LHCN-M2 (cell line): ENCODE measurements at places on chromosomes 11 and 22. TPM values are rescaled to one million over a fixed set of nuclear protein-coding genes. Genes with fewer than 3 reads are reported as not detected.

DNA sequence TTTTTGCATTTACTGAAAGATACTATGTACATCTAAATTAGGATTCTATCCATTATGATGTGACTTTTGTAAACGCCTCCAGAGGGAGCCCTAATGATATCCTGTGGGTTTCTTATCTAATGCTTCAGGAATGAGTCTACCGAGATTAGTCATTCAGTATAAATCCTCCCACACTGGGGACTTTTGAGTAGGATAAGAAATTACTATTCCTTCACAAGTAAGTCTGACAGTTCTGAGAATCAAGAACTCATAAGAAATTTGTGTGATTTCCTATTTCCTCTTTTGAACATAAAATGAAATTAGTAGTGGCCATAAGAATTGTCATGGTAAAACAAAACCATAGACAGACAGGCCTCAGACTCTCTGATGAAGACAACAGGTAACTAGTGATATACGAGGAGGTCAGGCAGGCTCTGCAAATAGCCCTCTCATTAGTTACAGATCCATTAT, 10.0 kb upstream of the OR5M1 start:
- DNase-seq: peak; percentile 32

GRCh38 chr11:13222285-13222684, 55.3 kb upstream of the BMAL1 start:
- no peak for DNase-seq

- DNase-seq: peak; percentile 34
Measured at GRCh38 chr11:78784321-78785061, 209.8 kb upstream of the NARS2 start.

DNA sequence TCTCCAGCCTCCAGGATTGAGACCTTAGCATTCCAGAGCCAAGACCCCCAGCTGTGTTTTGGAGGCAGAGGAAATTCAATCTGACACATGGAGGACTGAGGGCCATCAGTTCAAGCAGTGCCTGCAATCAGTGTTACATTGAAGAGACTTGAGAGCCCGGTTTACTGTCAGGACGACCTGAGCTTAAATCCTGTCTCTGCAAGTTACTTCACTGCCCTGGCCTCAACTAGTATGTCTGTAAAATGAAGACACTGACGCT, 35.1 kb downstream of the TRIM29 start:
- DNase-seq: no peak

- DNase-seq: no peak
Measured at GRCh38 chr11:130208241-130209127, 48.9 kb downstream of the ST14 start.

- no peak for DNase-seq
Measured at GRCh38 chr11:63862923-63863322, 24.0 kb downstream of the MARK2 start.

DNA sequence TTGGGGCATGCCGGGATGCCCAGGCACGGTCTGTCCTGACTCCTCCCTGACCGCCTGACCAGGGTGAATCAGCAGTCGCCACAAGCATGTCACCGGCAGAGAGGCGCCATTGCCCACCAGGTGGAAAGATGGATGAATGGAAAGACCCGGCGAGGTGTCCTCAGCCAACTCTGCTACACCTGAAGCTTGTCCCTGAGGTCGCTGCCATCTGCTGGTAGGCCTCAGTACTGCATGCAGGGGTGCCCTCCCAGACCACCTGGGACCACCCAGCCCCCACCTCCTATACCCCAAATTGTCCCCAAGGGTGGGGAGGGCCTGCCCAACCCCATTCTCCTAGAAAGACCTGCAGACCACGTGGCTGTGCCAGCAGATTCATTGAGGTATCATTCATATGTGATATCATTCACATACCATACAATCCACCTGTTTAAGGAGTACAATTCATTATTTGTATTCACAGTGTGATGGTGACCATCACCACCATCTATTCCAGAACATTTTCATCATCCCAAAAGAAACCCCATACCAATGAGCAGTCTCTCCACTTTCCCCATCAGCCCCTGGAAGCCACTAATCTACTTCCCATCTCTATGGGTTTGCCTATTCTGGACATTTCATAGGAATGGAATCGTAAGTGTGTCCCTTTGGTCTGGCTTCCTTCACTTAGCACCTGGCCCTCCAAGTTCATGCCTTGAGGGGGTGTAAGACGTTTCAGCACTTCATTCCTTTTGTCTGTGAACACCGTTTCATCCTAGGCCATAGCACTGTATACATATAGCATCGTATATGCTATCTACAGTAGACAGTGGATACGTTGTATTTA, 17.5 kb downstream of the FGF3 start:
- no peak for DNase-seq

DNA sequence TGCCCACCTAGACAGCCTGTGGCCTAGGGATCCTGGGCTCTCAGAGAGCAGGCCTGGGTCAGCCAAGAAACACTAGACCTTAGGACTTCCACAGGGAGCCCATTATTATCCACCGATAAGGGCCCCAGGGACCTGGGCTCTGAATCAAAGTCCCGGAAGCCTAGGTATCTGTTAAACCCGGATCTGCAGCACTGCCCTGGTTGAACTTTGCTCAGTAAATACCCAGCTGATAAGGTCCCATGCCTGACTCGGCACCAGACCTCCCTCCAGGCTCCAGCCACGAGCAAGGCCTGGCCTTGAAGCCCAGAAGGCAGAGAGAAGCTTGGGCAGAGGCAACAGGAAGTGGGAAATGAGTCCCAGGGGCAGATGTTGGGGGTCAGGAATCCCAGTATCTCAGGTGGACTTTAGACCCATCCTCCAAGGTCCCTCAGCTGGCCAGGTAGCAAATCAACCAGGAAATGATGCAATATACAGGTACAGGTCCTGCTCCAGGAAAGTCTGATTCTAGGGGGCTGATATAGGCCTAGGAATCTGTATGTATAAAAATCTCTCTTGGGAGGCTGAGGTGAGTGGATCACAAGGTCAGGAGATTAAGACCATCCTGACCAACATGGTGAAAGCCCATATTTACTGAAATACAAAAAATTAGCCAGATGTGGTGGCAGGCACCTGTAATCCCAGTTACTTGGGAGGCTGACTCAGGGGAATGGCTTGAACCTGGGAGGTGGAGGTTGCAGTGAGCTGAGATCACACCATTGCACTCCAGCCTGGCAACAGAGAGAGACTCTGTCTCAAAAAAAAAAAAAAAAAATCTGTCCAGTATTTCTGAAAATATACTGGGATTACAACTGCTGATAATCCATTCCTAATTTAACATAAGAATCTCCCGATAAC, 18.7 kb downstream of the POU2AF1 start:
- no peak for DNase-seq

DNA sequence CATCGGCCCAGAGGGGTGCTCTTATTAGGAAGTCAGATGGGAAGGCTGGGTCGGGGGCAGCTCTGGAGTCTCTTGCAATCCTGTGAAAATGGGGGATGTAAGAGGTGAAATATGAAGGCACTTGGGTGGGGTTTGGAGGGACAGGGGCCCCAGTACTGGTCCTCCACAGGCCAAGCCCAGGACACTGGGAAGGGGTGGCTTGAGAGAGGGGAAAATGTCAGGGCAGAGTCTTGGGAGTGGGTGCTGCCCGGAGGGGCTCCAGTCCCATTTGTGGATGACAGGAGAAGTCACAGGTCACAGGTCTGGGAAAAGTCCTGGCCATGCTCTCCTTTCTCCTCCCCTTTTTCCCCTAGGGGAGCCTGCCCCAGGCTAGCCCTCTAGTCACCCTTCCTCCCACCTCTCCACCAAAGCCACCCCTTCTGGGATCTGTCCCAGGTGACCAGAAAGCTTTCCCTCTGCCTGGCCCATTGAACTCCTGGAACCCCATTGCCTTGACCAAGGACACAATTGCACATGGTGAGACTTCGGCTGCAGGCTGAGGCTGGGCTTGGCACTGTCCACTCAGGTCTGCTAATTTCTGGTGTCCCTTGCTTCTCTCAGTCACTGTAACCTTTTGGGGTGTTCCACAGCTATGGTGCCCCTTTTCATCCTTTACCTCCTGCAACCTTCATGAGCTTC, 1465.0 kb downstream of the TBC1D22A start:
- DNase-seq: no peak

- no peak for DNase-seq
Measured at GRCh38 chr22:19965771-19966709, 24.4 kb upstream of the TXNRD2 start.

DNA sequence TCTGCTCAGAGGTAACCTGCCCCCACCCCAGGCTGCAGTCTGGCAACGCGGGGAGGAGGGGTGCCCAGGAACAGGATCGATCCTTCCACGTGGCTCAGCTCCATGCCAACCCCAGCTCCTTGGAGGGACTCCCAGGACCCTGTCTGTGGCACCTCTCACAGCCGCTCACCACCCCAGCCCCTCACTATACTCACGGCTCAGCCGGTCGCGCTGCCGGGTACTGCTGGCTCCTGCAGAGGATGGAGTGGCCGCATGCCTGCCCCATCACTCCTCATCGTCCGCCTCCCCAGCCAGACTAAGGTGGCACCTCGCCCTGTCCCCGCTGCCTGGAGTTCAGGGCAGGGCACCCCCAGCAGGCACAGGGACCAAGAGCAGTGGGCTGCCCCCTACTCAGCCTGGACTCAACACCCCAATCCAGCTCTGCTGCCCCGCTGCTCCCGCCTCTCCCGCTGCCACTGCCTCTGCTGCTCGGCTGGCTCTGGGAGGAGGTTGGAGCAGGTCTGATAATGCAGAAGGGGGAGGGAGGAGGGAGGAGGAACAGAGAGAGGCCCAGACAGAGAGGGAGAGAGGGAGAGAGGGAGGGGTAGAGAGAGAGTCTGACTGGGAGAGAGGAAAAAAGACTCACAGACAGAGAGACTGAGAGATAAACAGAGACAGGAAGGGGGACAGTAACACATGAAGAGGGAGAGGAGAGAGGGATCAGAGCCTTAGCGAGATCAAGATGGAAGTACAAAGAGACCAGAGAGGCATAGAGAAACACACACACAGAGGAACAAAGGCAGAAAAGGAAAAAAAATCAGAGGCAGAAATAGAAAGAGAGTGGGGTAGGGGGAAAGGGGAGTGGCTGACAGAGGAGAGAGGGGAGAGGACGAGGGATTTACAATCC, at the start of gene PDE2A:
Gene PDE2A (minus strand): TSS at position 480 of the 886 bp plus-strand sequence. CDS start 215 bp downstream, at position 265.
- no peak for DNase-seq

DNA sequence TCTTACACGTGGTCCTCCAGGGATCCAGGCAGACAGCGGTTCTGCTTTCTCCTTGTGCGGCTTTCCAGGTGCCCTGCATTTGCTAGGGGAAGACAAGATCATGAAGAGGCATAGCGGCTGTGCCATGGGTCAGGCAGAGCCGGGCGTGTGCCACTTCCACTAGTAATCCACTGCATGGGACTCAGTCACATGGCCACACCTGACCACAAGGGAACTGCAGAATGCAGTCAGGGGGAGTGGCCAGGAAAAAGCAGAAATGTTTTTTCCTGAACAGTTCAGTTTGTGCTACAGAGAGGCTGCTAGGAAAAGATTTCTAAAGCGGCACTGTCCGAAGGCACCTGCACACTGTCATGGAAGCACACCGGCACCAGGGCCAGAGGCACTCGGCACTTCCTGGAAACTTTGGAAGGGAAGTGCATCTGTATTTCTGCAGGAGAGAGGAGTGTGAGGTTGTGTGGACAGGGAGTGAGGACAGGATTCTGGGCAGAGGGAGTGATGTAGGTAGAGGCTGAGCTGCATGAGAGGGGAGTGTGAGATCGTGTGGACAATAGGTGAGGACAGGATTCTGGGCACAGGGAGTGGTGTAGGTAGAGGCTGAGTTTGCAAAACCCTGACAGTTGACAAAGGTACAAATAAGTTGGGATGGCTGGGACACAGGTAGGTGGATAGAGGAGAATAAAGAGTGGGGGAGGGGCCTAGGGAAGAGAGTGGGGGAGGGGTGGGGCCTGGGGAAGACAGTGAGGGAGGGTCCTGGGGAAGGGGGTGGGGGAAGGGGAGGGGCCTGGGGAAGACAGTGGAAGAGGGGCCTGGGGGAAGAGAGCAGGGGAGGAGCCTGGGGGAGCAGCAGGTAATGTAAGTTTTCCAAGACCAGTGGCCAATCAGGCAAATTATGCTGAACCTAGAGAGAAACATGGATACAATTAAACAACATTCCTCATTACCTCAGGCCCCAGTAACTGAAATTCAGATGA, 1436.3 kb downstream of the TBC1D22A start:
- DNase-seq: no peak

DNA sequence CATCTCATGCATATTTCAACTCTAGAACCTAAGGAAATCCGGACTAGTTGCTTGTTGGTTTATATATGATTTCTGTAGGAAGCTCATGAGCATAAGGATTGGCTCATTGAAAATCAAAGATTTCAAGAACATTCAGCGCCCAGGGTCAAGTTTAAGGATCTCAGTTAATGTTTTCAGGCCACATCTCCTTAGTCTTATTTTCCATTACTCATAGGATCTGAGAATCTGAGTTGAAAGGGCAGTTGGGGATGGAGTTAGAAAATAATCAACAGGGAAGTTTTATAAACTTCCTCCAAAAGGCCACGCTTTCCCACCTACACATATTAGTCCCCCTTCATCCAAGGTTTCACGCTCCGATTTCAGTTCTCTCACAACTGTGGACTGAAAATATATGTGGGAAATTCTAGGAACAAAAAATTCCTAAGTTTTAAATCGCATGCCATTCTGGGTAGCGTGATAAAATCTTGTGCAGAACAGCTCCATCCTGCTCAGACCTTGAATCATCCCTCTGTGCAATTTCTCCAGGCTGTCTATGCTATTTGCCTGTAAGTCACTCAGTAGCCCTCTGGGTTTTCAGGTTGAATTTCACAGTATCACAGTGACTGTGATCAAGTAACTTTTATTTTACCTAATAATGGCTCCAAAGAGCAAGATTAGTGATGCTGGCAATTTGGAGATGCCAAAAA, 160.2 kb downstream of the KIRREL3 start:
- no peak for DNase-seq

- no peak for DNase-seq
Measured at GRCh38 chr11:60867871-60868681, 734 bp downstream of the ZP1 start.

DNA sequence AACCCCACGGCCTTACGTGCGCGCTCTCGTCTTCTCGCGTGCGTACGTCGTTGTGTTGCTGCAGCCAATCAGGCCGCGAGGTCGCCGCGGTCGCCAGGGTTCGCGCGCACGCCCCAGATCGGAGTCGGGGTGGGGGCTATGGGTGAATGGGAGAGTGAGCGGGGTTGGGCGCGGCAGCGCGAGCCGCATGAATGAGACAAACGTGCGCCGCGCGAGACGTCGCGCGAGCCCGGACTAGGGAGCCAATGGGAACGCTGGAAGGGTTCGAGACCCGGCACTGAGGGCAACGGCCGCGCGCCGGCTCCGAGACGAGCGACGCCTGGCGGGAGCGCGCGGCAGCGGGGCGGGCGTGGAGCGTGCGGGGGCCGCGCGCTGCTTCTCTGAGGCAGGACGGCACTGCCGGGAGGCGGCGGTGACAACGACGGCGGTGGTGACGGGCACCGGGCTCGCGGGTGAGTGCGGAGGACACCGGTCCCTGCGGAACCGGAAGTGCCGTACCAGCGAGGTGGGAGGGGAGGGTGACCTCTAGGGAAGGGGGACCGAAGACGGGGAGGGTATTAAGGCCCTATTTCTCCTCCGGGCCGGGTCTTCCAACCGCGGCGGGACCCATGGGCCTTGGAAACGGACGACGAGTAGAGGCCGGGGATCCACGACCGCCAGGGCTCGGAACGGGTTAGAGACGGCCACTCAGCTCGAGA, at the start of gene ZDHHC5:
Gene ZDHHC5 (plus strand): TSS at position 379 of the 698 bp plus-strand sequence. CDS start 4,977 bp downstream, outside the sequence.
- DNase-seq: peak; percentile 99

Gene OR52I2
- not detected in 2 replicates for total RNA-seq

Gene STK33
- 0.40 and 0.51 TPM in 2 replicates for total RNA-seq

Gene SLC22A6
- total RNA-seq: not detected in 2 replicates

Gene H19
- 4,327 and 6,113 TPM in 2 replicates for total RNA-seq

Gene APLNR
- total RNA-seq: 0.11 TPM in 1 of 2 replicates, not detected in the other

Gene CBX7
- total RNA-seq: 1.3 and 3.3 TPM in 2 replicates

Gene RPS19BP1
- 104 and 123 TPM in 2 replicates for total RNA-seq

Gene CASP1
- 4.4 and 6.5 TPM in 2 replicates for total RNA-seq

Gene VSIG10L2
- total RNA-seq: not detected in 2 replicates

Gene ARHGEF17
- total RNA-seq: 13.8 and 15.7 TPM in 2 replicates

Gene CCDC73
- total RNA-seq: not detected in 2 replicates

Gene OR10W1
- total RNA-seq: not detected in 2 replicates
